ENCODE measurements at places on chromosomes 13 and 19. TPM values are rescaled to one million over a fixed set of nuclear protein-coding genes. Genes with fewer than 3 reads are reported as not detected.

- H3K4me1 ChIP-seq = no peaks in the 10 kb centered on the region
- no peaks in the 10 kb centered on the region for H3K27me3 ChIP-seq
- DNase-seq = no peak
Measured at GRCh38 chr13:97435323-97435722, 1.4 kb downstream of the RAP2A start.

- H3K36me3 ChIP-seq = no peaks in the 10 kb centered on the region
- no peak overlapping the region for H3K27ac ChIP-seq
- no peak overlapping the region for H3K4me3 ChIP-seq
- no peak for DNase-seq
- no peaks in the 10 kb centered on the region for H3K4me1 ChIP-seq
- H3K27me3 ChIP-seq = no peaks in the 10 kb centered on the region
Measured at GRCh38 chr13:70829748-70830147, 721.5 kb upstream of the KLHL1 start.

Gene FGF21
- total RNA-seq = not detected

Gene TTC9B
- not detected for total RNA-seq

Measured in ascending aorta (tissue), 2 donors.